ENCODE measurements at places on chromosomes 3 and 15.

DNA sequence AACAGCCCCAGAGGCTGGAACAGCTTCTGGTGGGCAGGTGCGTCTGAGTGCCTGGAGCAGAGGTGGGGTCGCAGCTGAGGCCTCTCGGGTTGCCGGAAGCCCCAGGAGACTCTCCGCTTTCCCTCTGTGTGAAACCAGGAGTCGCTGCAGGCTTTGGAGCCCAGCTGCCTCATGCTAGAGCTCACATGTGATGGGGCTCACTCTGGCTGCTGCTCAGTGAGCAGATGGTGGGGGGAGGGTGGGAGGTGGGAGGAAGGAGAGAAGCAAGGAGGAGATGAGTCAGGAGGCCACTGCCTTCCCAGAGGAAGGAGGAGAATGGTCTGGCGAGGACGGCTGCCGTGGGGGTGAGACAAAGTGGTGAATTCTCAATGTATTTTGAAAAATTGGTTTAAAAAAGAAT, 290.1 kb upstream of the CHRNA7 start:
- no peak for DNase-seq

- no peak for DNase-seq
Observed at GRCh38 chr15:76333309-76333708, 3.3 kb upstream of the ISL2 start.

- no peak for DNase-seq
Observed at GRCh38 chr3:35946121-35946853, 307.0 kb downstream of the ARPP21 start.

GRCh38 chr3:108448593-108448992, 61.8 kb downstream of the MYH15 start:
- DNase-seq: no peak

GRCh38 chr3:128068156-128068620, 16.0 kb downstream of the SEC61A1 start:
- DNase-seq: peak; percentile 55

GRCh38 chr3:65078748-65079147, 390.9 kb upstream of the ADAMTS9 start:
- DNase-seq: no peak

Data from naive thymus-derived CD8-positive, alpha-beta T cell (primary cell).